ENCODE measurements at places on chromosomes 6 and 20.
A peak's percentile ranks its signal among the peaks of the same experiment; 100 is the strongest.

DNA sequence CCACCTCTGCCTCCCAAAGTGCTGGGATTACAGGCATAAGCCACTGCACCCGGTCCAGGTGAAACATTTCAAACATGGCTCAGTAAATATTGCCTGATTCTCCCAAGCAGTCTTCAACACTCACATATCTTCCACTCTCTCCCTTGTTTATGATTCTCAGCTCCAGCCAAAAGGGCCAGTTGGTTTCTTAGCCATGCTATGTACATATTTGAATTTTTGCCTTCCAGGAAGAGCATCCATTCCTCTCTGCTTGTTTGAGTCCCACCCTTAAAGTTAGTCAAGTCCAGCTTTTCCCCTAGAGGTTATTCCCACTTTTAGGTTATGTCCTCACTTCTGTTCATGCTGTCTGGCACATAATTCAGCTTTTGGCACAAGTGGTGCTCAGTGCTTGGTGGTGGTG is 5.9 kb downstream of the KIFC1 start:
- DNase-seq: no peak

GRCh38 chr6:4870821-4871494 is 94.8 kb downstream of the CDYL start:
- DNase-seq: no peak

GRCh38 chr20:278607-279571 is 11.7 kb downstream of the C20orf96 start:
- DNase-seq: no peak

GRCh38 chr6:132153221-132153898 is 202.2 kb upstream of the CCN2 start:
- no peak for DNase-seq

- no peak for DNase-seq
These were observed 28.2 kb downstream of the SUN5 start for GRCh38 chr20:32975698-32976674.

DNA sequence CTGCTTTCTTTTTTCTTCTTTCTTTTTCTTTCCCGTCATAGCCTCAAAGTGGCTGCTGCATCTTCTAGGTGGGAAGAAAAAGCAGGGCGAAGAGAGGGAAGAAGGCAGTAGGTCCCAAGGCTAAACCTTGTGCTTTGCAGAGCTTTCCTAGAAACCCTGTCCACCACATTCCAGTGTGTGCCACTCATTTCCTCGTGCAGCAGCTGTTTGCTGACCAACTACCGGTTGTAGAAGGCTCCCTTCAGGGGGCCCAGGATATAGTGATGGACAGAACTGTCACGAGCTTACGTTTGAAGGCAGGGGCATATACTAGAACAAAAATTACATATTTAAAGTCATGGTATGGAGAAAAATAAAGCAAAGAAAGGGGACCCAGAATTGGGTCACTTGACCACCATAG is 103.0 kb downstream of the SASH1 start:
- no peak for DNase-seq

GRCh38 chr6:159104931-159105330 is 60.1 kb upstream of the TAGAP start:
- no peak for DNase-seq

DNA sequence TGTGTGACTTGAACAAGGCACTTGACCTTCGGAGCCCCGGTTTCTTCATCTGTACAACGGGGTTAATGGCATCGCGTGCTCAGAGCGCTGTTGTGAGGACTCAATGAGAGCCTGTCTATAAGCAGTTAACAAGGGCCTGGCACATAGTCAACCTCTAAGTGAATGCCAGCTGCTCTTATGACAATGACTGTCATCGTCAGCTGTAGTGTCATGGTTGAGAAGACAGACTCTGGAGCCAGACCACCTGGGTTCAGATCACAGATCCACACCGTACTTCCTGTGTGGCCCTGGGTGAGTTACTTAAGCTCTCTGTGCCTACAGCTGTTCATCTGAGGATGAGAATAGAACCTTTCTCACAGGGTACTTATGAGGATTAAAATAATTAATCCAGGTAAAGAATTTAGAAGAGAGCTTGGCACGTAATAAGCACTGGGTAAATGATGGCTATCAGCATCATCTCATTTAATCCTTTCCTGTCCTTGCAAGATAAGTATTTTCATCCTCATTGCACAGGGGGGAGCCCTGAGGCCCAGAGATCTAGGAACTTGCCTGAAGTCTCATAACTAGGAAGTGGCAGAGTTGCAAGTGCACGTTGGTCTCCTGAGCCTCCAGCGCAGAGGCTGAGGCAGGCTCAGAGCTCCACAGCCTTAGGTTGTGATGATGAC is 105.3 kb downstream of the EYA2 start:
- no peak for DNase-seq

DNA sequence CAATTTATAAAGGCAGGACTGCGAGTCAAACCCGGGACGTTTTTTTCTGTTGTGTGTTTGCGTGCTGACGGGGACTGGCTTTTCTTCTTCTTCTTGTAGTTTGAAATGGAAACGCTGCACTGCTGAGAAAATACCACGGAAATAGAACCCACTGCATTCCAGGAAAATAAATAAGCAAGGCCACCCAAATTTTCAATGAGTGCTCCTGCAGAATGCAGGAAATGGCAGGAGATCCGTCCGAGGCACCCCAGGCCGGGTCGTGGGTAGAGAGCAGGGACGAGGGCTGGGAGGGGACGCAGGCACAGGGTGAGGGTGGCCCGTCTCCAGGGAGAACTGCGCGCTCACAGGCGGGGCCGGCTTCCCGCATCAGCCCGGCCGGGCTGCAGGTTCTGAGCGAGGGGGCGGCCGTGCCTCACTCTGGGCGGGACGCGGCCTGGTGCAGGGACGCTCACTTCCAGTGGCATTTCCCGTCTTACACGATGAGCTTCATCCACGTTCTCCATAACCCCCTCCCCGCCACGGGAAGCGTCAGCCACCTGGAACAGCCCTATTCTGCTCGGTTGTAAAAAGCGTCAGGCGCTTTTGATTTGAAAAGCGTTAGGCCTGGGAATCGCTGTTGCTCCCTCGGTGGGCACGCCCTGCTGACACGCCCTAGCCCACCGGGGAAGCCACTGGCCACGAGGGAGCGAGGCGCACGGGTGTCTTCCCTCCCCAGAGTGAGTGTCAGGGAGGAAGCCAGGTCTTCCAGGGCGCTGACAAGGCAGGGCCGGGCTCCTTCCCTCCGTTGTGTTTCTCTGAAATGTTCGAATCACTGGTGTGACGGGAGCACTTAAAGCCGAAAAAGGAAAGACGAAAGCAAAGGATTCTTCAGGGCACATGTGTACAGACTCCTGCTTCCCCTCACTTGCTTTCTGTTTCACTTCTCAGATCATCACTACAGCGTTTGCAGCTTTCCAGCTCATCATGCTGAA is 17.9 kb upstream of the EXOC2 start:
- peak; percentile 60 for DNase-seq

DNA sequence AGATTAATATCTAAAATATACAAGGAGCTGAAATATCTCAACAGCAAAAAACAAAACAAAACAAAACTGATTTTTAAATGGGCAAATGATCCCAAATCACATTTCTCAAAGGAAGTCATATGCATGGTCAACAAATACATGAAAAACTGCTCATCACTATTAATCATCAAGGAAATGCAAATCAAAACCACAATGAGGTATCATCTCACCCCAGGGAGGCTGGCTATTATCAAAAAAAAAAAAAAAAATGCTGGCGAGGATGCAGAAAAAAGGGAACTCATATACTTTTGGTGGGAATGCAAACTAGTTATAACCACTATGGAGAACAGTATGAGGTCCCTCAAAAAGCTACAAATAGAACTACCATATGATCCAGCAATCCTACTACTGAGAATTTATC is 34.6 kb downstream of the REPS1 start:
- DNase-seq: no peak

- DNase-seq: no peak
These were observed 24.7 kb upstream of the BAG2 start for GRCh38 chr6:57147401-57147800.

DNA sequence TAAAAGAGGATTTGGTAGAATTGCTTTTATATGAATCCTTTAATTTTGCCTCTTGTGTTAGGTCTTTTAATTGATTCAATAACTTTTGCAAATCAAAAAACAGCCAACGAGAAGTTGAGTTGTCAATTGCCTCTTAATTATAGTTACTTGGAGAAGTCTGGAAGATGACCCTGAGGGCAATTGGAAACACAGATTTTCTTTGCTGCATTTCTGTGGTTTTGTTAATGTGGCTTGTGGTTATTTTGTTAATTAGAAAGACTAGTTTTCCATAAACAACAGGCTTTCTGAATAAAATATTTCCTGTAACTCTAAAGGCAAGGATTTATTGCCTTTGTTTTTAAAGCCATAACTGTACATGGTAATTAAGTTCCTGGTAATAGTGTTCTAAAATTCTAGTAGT is 513.0 kb downstream of the EPHA7 start:
- DNase-seq: no peak

GRCh38 chr6:78530208-78530607 is 337.1 kb upstream of the IRAK1BP1 start:
- DNase-seq: no peak

DNA sequence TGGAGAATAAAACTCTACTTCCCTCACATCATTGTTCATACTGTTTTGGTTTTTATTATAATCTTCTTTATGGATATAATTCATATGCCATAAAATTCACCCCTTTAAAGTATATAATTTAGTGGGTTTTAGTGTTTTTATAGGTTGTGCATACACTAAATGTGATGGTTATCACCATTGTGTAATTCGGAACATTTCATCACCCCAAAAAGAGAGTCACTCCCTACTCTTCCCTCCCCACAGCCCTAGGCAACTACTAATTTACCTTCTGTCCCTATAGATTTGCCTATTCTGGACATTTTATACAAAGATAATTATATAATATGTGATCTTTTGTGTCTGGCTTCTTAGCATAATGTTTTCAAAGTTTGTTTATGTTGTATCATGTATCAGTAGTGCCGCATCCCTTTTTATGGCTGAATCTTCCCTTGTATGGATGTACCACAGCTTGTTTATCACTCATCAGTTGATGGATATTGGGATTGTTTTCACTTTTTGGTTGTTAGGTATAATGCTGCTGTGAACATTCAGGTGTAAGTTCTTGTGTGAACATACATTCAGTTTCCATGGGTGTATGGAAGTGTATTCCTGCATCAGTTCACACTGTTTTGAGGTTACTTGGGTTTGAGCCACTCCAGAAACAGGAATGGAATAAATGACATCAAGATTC is 4.2 kb downstream of the TM9SF4 start:
- no peak for DNase-seq

DNA sequence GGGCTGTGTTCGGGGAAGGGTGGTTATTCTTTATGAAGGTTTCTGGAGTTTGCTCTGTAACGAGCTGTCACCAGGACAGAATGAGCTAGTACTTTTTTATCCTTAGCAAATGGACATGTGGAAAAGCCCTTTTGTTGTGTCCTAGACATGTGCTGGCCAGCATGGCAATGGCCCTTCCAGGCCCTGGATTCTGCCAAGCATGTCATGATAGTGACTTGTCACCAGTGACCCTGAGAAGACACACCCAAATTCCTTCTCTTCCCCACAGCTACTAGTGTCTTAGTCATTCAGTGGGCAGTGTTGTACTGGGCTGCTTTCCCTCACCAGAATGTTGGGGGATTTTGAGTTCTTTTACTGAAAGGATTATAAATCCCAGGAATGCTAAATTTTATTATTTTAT is 74.0 kb upstream of the XRN2 start:
- no peak for DNase-seq

GRCh38 chr6:168097221-168097620 is 18.2 kb upstream of the FRMD1 start:
- DNase-seq: no peak

Measured in GM12891 (cell line).